ENCODE measurements at places on chromosomes 1 and 21.

GRCh38 chr1:185645686-185646085, 88.5 kb upstream of the HMCN1 start:
- no peak for DNase-seq

DNA sequence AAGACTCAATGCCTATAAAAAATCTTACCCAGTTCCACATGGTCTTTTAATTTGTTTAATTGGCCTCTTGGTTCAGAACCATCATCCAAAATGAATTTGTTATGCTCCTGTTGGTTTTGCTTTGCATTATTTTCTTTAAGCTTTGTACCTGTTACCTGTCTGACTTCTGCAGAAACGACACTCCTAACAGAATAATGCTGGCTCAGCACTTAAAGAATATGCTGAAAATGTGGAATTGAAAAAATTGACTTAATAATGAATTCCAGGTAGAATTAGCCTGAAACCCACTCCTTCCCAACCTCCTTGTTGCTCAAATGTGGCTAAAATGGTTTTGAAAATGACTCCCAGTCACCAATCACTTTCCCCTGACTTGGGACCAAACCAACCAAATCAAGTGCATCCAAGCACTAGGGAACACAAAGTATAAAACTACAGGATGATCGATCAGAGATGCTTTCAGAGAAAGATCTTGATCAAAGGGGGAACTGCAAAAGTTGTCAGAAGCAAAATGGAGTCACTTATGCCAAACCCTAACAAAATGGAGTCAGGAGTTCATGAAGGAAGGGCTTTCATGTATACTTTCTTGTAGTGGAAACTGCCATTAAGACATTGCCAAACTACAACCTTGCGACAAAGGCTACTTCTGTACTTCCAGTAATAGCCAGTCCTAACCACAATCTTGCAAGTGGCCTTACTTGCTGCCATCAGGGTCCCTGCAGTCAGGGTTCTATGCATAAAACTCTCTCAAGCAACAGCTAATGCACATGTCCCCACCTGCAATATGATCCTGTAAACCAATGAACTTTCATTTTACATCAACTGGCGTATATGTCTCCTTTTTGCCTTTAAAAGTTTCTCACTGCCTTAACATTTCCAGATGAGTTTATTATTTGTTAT, 5.4 kb downstream of the GBP7 start:
- DNase-seq = no peak

DNA sequence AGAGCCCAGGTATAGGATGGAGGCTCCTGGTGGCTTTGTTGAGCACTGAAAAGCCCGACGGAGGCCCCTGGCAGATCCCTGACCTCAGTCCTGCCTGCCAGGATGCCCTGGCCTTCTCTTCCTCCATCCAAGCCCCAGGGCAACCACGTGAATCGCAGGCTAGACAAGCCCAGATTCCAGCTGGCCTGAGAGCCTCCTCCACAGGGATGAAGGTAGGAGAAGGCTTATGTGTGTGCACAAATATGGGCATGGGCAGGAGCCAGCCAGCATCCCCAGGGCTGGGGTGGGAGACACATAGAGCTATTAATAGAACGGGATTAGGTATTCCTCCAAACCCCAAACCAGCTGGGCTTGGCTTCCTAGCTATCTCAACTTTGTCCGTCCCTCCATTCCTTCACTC, 4.0 kb upstream of the EXTL1 start:
- no peak for DNase-seq

GRCh38 chr1:53765657-53766056, 26.7 kb upstream of the GLIS1 start:
- DNase-seq = no peak

DNA sequence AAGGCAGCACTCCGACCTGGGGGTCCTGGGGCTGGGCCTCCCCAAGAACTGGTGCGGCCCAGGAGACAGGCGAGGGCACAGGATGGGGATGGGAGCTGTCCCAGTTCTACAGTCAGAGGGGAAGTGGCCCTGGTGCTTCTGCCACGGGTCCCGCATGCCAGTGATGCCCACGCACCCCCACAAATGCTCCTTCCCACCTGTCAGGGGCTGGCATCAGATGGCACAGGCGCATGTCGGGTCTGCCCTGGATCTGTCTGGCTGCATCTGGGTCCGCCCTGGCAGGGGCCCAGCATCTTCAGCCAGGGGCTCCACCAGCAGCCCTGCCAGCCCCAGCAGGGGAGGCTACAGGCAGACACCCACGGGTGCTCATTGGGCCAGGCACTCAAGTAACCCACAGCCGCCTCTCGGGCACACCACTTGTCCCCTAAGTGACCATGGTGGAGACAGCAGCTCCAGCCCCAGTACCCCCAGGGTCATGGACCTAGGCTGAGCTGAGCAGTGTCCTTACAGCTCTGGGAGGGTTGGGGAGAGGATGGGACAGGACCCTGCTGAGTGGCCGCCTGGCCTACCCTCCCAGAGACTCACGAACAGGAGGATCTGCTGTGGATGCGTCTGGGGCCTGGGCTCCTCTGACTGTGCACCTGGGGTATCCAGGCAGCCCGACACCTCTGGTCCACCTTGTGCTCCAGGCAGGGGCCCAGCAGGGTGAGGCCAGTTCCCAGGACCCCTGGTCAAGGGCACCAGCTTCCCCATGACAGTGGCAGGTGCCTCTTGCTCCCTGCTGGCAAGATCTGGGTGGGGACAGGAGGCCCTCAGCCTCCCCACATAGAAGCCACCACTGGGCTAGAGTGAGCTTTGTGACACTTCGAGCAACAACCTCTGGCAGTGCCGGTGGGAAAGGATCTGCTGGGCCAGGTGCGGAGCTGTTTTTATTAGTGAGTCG, 5.4 kb downstream of the SMIM1 start:
- DNase-seq = no peak

GRCh38 chr1:41404308-41404761, 43.1 kb downstream of the FOXO6 start:
- no peak for DNase-seq

Data from neuronal stem cell (in vitro differentiated cells).